EH (cell line): ENCODE measurements at places on chromosomes 5 and 9.
A peak's percentile ranks its signal among the peaks of the same experiment; 100 is the strongest.

GRCh38 chr5:90494043-90494442 is 19.4 kb downstream of the POLR3G start:
- DNase-seq: no peak

- no peak for DNase-seq
Observed at GRCh38 chr9:90834828-90835595, 33.4 kb downstream of the SYK start.

DNA sequence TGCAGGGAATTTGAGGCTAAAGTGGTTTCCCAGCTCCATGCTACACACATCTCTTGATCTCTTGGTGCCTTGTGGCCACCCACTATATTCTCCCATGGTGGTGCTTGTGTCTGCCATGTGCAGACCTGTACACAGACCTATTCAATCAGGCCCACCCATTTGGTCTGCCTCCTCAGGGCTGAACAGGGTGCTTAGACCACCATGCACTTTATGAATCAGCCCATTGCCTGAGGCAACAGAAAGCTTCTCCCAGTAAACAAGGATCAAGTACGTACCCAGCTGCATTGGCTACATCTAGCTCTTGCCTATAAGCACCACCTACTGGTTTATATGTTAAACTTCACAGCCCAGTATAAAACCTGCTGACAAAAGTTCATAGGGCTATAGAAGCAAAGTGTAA is 664.3 kb upstream of the EDIL3 start:
- DNase-seq: no peak

GRCh38 chr5:59189472-59190244 is 606.8 kb downstream of the RAB3C start:
- no peak for DNase-seq

GRCh38 chr9:71703172-71703872 is 65.0 kb downstream of the CEMIP2 start:
- DNase-seq: peak; percentile 33

- DNase-seq: peak; percentile 41
Observed at GRCh38 chr5:66122379-66123034, 21.6 kb upstream of the SREK1 start.

GRCh38 chr5:133957591-133957990 is 10.8 kb downstream of the C5orf15 start:
- no peak for DNase-seq

- no peak for DNase-seq
Observed at GRCh38 chr5:169538944-169539343, 44.6 kb upstream of the SPDL1 start.

DNA sequence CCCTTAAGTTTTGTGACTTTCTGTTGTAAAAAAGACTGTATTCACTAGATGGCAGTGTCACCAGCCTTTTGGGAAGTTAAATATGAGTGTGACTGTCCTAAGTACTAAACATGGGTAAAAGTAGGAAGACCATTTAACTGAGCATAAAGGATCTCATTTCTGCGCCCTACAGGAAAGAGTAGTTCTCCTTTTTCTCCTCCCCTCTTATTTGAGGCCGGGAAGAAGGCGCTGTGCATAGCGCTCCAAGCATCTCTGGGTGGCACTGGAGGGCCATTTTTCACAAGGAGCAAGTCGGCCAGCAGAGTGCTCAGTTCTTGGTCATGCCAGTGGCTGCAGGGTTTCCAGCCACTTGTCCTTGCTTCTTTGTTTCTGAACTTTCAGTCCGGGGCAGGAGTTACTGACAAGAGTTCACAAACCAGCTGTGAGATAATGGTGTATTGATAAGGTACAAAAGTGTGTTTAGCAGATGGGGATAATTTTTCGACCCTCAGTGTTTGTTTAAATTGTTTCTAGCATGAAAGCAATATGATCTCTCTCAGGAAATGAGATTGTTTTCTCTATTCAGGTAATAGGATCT is 227.6 kb upstream of the DMRT1 start:
- peak; percentile 91 for DNase-seq

GRCh38 chr9:134174073-134174449 is 9.7 kb upstream of the RNU6ATAC start:
- DNase-seq: no peak

GRCh38 chr9:72128526-72128925 is 20.7 kb upstream of the GDA start:
- DNase-seq: no peak

- DNase-seq: peak; percentile 69
Observed at GRCh38 chr5:91381774-91382359, 1.2 kb downstream of the ARRDC3 start.

DNA sequence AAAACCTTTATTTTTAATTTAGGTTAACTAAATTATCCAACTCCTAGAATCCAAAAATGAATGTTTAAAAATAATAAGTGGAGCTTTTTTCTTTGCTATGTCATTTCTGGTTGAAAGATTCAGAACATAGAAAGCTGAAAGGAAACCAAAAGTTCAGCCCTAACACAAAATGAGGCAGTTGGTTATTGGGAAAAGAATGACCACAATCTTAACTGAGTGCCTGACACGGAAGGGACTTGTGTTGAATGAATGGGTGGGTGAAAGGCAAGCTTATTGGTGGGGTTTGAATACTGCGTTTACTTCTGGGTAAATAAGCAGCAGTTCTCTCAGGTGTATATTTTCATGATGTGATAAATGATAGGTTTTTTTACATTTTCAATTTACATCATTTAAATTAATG is 243.5 kb downstream of the IRX1 start:
- DNase-seq: no peak

- no peak for DNase-seq
Observed at GRCh38 chr5:2143088-2143487, 260.4 kb upstream of the IRX4 start.

GRCh38 chr9:113446323-113446740 is 17.2 kb upstream of the RGS3 start:
- peak; percentile 64 for DNase-seq
